Fibroblast of the aortic adventitia (primary cell): ENCODE measurements at places on chromosomes 3 and 15.
A peak's percentile ranks its signal among the peaks of the same experiment; 100 is the strongest.

DNA sequence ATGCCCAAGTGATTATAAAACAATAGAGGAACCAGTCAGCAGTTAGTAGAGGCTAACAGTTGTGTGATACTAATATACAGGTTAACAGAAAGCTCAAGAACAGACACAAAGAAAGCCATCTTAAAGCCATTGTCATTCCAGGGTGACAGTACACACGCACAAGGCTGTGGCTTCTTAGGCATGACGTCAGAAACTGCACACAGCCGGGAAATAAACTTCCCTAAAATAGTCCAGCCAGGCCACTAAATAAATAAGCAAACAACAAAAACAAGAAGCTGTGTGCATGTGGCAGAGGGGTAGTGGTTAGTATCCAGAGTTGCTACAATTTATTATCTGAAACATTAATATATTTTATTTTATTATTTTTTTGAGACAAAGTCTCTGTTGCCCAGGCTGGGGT lies 49.8 kb downstream of the PPCDC start:
- DNase-seq = no peak

DNA sequence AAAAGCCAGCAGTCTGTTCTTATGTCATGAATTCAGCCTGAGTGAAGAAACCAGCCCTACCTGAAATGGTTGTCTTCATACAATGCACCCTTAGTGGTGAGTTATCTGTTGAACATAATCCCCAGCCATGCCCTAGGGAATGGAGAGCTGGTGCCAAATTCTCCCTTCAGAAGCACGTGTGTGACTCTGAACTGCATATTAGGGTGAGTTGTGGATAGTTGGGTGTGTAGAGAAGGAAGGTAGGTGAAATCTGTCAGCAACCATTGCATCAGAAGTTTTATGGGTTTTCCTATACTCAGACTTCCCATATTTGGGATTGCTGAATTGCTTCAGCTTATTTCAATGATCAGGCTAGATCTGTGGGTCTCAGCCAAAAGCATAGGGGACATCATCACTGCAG lies 46.5 kb upstream of the TP63 start:
- no peak for DNase-seq

GRCh38 chr3:143814443-143814889 lies 33.8 kb downstream of the SLC9A9 start:
- DNase-seq = no peak

DNA sequence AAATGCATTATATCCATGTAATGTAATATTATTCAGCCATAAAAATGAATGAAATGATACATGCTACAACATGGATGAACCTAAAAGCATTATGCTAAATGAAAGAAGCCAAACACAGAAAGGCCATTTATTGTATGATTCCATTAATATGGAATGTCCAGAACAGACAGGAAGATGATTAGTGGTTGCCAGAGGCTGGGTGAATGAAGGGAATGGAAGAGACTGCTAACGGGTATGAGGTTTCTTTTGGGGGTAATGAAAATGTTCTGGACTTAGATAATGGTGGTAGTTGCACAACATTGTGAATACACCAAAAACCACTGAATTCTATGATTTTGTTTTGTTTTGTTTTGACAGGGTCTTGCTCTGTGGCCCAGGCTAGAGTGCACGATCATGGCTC lies 61.6 kb upstream of the MAP4 start:
- DNase-seq = peak; percentile 73

DNA sequence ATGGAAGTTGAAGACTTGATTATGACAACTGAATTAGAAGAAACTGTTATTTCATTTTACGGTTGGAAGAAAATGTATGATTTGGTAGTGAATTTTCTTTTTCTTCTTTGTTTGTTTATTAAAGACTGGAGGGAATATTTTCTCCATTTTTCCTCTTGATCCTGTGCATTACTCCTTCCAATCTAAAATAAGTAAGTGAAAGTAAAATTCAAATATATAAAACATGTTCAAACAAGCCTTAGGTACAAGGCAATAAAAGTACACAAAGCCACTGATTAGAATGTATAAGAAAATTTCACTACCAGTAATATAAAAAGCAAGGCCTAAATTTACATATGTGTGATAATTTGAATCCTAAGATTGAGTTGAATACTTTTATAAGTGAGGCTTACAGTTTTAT lies 181.2 kb upstream of the MME start:
- no peak for DNase-seq

- no peak for DNase-seq
Observed at GRCh38 chr15:97410897-97411575, 549.5 kb upstream of the ARRDC4 start.

DNA sequence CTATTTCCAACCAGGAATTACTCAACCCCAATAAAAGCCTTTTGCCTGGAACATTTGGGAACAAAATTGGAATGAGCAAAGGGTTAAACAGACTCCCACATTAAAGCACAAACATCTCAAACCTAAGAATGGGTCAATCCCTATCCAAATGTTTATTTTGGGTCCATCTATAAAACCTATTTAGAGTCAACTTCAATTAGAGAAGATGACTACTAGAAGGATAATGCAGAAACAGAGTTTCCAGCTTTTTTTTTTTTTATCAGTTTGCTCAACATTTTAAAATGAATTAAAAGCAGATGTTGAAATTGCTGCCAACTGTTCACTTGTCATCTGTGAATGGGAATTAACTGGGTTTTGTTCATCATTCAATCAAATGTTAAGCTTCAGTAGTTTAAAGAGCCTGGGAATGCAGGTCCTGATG lies 4.1 kb upstream of the TBC1D23 start:
- peak; percentile 69 for DNase-seq

DNA sequence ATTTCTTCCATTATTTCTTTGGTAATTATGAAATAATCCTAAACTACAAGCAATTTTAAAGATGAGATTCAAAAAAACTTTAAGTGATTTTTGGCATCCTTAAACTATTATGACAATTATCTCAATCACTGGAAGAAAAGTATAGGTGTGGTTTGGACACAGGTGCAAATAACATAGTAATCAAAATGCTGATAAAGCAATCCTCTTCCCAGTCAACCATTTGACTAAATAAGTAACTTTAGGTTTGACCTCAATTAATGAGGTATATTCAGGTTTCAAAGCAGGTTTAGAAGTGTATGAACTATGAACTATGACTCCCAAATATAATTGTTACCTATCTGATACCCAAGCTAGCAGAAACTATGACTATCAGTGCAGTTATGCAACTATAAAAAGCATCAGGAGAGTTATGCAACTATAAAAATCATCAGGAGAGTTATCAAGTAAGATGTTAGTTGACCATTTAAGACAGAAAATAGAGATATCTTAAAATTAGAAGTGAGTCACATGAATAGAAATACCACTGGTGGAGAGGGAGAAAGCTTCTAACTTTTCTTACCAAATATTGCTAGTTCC lies 8.9 kb upstream of the CNTN3 start:
- DNase-seq = peak; percentile 37

- DNase-seq = no peak
Observed at GRCh38 chr3:127140501-127141460, 52.1 kb upstream of the PRR23E start.

GRCh38 chr3:126934031-126934531 lies 48.8 kb upstream of the PLXNA1 start:
- peak; percentile 51 for DNase-seq

GRCh38 chr3:195699388-195699771 lies 21.4 kb upstream of the MUC20 start:
- DNase-seq = no peak

- no peak for DNase-seq
Observed at GRCh38 chr3:194690501-194691372, 5.1 kb downstream of the FAM43A start.

DNA sequence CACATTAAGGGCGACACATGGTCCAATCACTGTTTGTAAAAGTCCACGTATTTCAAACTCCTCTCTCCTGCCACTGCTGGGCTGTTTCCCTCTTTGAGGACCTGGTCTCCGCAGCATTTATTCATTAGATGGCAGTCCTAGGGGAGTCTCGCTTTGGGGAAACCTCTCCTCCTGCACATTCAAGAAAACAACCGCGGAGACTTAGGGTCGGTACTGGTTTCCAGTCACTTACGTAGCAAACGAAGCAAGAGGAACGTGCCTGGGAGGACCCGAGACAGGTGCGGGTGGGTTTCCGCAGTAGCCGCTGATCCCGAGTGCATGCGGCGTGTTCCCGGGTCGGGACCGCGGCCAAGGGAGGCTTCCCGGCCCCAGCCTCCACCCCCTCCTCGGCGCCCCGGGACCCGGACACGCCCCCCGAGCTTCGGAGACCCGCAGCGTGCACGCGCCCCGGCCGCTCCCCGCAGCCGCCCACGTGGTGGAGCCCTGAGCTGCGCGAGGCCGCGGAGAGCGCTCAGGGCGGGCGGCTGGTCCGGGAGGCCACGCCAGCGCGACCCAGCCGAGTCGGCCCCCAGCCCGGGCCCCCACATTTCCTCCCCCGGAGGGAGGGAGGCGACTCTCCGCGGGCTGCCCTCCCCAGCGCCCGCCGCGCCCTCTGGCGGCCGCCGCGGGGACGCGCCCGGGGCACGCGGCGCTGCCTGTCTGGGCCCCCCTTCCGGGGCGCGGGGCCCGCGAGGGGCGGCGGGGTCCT lies 1.1 kb upstream of the IGF1R start:
- DNase-seq = peak; percentile 56

DNA sequence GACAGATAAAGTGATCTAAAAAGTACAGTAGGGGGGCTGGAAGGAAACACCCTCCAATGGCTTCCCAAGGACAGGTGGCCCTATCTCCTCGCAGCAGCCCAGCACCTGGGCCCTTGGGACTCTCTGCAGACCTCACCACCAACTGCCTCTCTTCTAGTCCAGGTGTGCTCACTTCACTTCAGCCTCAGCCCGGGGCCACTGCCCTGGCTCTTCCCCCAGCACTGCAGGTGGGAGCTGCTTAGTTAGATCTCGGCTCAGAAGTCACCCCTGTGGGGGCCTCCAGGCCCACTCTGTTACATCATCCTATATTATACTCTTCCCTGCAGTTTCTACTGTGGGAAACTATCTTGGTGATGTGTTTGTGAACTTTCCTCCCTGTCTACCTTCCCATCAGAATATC lies 2.0 kb downstream of the KLF15 start:
- DNase-seq = no peak

GRCh38 chr3:13492976-13493866 lies 13.1 kb downstream of the HDAC11 start:
- no peak for DNase-seq

- peak; percentile 60 for DNase-seq
Observed at GRCh38 chr3:64084640-64085039, 61.3 kb upstream of the PSMD6 start.

DNA sequence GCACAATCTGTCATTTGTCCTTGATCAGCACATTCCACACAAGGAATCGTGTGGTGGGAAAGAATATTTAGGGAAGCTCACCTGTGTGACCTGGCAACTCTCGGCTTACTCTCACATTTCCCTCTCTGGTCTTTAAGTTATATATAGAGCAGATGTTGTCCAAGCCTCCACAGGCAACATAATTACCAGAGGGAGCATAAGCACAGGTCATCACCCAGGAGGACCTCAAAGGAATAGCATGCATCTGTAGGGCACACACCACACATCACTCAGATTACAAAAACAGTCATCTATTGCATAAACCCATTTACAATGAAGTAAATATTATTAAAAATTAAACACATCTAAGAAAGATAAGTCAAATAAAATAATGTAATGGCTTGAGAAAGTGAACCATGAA lies 36.5 kb downstream of the GNB4 start:
- DNase-seq = no peak

DNA sequence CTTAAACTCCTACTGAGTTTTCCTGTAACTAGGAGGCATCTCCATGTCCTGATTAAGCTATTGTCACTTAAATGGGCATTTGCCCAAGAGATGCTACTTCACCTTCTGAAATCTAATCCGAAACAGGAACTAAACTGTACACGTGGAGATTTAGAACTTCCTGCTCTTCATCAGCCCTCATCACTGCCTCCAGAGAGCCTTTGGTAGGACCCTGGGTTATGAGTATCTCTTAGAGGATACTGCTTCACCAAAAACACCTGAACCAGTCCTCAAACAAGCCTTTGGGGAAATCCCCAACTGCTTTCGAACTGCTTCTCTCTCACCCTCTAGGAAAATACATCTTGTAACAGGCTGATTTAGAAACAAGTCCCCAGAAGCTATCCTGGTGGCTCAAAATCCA lies 320.3 kb downstream of the GAP43 start:
- no peak for DNase-seq

- peak; percentile 9 for DNase-seq
Observed at GRCh38 chr3:132723024-132723950, 1.1 kb upstream of the NPHP3 start.

DNA sequence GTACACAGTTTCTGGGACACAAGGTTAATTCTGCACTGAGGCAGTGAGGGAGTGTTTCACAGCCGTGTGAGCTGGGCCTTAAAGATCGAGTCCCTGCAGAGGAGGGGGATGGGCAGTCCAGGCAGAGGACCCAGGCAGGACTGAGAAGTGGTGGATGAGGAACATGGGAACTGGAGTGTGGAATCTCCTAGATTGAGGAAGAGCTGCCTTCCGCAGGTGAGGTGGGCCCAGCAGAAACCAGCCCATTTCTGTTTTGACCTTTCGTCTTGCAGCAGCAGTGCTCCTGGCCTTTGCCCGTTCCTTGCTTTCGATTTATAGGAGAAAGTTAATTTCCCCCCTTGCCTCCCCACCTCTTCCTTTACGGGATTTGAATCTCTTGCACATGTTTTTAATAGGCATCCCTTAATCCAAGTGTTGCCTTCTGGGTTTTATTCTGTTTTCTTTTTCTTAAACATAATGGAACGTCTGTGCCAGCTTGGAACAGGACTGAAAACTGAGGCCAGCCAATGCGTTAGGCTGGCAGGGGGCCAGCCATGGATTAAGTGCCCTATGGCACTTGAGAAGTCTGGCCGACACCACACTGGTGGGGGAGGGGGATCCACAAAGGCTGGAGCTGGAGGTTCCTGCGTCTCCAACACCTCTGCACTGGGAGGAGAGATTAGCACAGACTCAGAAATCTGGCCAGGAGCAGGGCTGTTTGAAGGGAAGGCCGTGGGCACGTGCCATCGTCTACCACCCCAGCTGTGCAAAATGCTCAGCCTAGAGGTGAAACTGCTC lies 78.1 kb downstream of the AAGAB start:
- no peak for DNase-seq

- DNase-seq = no peak
Observed at GRCh38 chr3:46649436-46649835, 37.1 kb downstream of the FAM240A start.

DNA sequence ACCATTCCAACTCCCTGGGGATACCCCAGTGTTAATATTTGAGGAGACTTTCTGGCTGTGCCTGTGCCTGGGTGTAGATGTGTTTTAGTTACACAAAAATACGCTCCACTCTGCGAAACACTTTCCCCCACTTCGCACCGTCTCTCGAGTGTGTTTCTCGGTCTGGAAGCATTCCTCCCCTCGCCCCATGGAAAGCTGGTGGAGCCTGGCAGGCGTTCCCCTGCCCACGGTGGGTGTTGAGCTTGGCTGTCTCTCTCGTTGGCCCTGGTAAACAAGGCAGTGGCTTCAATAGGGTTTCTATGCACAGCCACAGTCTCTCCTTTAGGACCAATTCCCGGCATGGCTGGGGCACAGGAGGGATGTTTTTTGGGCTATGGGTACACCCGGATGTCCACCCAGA lies 19.3 kb downstream of the IQSEC1 start:
- DNase-seq = no peak
